Kidney epithelial cell (primary cell): ENCODE measurements at places on chromosomes 2 and 18. TPM values are rescaled to one million over a fixed set of nuclear protein-coding genes. Genes with fewer than 3 reads are reported as not detected.

Gene ALK
- total RNA-seq, result not detected in 2 replicates

Gene AP1S3
- total RNA-seq, result 21.4 and 22.4 TPM in 2 replicates

Gene IL1R2
- total RNA-seq, result 0.50 TPM in 1 of 2 replicates, not detected in the other

- DNase-seq, result no peak
Measured at GRCh38 chr2:201906777-201907562, 100.6 kb downstream of the CDK15 start.

- no peak for DNase-seq
Measured at GRCh38 chr2:132697556-132698205, 27.7 kb upstream of the LYPD1 start.

DNA sequence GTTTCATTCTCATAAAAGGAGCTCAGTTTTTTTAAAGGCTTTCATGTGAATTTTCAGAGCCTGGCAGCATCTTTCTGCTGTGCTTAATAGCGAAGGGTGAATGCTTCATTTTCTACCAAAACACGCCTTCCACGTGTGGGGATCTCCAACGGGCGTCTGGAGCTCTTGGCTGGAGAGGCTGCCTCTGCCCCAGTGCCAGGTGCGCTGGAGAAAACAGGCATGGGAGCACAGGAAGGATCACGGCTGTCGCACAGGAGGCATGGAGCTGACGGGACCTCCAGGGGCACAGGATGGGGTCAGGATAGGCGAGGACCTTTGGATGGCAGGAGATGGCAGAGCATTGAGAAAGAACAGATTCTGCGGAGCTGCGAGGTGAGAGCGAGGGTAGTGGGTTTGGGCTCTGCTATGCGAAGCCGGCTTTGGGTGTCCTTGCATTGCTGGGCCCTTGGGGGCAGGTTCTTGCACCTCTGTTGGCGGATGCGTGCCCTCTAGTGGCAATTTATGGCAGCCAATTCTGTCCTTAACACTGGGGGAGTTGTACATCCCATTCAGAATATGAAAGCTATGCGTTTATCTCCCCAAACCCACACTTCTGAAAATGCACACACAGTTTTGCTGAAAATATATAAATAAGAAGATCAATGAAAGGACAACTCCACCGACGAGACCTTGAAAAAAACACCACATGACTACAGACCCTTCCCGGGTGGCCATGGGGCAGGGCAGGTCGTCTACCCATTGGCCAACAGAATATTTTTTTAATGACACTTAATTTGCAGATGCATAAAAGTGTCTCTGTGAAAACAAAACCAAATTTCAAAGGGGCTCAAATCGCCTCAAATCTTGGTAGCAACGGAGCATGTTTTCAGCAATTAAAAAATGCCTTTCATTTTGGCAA lies 90.4 kb upstream of the SLC35G4 start:
- no peak for DNase-seq

DNA sequence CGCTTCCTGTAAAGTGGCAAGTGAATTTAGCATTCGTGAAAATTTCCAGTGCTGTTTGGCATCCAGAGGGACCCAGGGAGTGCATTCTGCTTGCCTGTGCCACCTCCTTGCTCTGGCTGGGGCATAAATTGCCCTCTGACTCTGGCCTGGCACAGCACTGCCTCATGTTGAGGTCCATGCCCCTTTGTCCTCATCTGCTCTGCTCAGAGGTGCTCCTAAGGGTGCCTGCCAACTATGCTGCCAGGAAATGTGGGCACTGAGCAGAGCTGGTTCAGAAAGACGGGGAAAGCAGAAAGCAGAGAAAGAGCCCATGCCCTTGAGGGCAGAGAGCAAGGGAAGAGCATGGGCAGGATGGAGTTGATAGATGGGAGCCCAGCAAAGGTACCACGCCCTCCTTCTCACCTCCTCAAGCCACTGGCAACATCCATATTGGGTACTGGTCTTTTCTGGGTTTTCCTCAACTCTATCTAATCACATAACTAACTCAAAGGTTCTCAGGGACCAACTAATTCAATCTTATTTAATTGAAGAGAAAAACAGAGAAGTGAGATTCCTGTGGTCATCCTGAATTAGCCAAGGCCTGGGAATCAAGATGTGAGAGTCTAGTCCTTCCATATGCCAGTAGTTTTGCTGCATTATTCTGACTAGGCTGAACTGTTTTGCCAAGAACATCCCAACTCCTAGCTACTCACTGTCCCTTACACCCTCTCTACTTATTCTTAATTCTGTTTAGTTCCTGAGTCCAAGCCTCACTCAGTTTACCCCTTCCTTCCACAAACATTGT lies 441.5 kb upstream of the TNP1 start:
- DNase-seq, result no peak

DNA sequence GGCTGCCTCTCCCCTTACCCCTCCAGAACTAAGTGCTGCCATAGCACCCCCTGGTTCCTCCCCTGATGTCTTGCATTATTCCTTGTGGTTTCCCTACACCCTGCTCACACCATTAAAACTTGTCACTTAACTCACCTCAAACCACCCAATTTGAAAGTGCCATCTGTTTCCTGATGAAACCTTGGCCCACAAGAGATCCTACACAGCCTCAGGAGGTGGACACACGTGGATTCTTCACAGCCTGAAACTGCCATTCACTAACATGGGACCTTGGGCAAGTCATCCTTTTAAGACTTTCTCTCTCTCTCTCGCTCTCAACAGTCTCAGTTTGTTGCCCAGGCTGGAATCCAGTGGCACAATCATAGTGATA lies 27.5 kb upstream of the FAM124B start:
- no peak for DNase-seq

DNA sequence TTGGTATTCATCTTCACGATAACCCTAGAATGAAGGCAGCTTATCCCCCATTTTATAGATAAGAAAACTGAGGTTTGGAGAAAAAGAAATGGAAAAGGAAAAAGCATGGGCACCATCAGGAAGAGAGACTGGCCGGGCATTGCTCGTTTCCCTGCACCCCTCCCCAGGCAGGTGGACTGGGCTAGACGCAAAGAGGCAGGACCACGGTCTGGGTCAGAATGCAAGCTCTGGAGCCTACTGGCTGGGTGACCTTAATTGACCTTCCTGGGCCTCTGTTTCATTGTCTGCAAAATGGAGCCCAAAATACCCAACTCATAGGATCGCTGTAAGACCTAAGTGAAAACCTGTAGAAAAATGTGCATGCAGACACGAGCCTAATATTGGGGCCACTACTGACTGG lies 135.3 kb upstream of the GLI2 start:
- no peak for DNase-seq

DNA sequence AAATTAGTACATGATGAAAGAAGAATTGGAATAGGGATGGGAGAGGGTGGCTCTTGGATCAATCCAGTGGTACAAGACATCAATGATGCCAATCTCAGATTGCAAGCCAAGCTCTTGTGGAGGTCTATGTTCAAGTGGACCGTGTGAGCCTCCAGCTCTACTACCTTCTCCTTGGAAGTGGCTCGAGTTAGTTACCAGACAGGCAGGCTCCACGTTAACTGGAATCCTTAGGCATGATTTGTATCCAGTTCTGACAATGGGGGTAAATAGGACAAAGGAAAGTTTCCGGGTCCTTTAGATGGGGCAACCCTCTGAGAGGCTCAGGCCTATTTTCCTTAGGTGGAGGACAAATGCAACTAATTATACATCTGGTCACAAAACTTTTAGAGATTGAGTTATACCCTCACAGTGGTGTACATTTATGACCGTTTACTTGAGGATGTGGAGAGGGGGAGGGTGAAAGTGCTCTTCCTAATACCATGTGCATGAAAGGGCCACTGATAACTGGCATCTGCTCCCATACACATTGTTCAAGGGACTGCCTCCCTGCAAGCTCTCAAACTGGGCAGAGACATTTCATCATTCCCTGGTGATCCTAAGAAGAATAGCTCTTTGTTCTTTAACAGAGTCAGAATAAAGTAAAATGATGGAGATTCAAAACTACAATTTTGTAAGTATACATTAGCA lies 180.2 kb downstream of the SOCS6 start:
- no peak for DNase-seq

DNA sequence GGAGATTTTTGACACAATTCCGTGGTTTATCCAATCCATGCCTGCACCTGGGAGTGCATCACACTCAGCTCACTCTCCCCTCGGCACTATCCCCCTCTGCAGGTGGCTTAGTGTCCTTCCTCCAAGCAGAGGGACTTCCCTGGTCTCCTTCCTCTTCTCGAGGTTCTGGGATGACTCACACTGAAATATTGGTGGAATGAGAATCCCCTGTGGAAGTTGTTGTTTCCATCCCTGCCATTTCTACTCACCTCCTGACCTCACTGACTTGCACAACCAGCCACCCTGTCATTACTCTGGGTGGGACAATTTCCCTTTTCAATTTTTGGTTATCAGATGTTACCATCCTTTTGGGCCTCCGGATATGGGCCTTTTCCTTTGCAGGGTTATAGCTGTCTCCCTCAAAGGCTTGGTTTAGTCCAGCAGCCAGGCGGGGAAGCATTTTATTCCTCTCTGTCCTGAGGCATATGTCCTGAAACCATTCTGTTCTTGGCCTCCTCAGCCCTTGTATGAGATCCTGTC lies 59.9 kb downstream of the PTPRM start:
- peak; percentile 67 for DNase-seq

- no peak for DNase-seq
Measured at GRCh38 chr18:61756244-61756643, 136.6 kb downstream of the RNF152 start.

DNA sequence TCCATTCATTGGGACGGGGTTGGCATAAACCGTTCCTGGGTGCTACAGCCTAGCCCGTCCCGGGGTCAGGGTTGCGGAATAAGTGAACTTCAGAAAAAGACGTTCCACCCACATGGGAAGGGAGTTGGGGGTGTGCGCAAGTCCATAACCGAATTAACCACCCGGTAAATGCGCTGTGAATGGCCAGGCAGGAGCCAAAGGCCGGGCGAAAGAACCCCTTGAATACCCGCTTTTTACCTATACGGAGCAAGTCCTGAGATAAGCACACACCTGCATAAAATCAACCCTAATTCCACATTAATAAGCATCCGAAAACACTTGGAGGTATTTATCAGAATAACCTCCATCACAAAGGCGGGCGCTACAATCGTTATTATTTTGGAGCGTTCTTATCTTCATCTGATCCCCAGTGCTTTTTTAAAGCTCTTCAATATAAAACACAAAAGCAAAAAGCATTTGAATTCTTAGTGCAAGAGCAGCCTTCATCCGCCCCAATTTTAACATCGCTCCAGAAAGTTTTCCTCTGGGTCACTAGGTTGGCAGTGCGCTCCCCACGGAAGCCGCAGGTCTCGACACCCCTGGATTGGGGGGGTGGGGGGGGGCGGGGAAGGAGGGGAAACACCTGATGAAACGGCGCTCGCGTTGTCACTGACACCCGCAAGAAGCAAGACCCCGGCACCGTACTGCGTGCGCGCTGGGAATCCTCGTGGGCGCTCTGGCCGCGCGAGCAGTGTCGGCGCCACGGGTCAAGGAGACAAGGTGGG lies 1.2 kb downstream of the SATB2 start:
- no peak for DNase-seq

DNA sequence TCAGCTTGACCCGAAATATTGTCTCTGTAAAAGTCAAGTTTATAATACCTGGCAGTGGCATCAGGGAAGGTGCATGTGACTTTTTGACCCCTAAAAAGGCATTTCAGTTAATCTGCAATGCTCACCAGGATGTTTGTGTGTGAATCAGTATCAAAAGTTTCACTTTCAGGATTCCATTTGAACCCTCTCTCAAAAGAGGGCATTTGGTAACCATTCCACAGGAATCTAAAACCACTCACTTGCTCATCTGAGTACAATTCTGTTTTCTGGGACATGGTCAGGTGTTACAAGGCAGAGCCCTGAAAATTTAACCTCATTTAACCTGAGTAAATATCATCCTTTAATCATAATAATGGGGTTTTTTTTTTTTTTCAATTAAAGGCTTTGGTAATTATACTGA lies 77.9 kb upstream of the KLF7 start:
- no peak for DNase-seq

DNA sequence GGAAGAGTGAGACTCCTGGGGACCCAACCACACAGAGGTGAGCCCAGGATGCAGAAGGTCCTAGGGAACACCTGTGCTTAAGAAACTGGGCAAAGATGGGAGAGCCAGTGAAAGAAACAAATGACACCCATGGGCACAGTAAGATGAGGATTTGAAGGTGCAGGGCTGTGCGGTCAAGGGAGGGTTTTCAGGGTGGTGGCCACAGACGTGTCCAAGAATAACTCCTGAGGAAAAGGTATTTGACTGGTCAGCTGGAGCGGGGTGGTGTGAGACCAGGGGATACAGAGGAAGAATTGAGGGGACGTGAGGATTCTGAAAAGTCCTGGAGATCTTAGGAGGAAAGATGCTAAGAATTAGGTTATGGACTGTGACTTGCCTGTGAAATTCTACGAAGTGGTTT lies 142.9 kb downstream of the TMEM163 start:
- DNase-seq, result no peak

GRCh38 chr2:153871231-153872221 lies at the start of gene GALNT13:
TSS of gene GALNT13 (plus strand) at chr2:153871922.
- DNase-seq, result peak; percentile 28

- no peak for DNase-seq
Measured at GRCh38 chr2:214192711-214193110, 218.1 kb upstream of the VWC2L start.

- no peak for DNase-seq
Measured at GRCh38 chr2:146844226-146844990, 1000.4 kb upstream of the ACVR2A start.

- DNase-seq, result no peak
Measured at GRCh38 chr2:227030789-227031188, 133.2 kb downstream of the COL4A4 start.
